Stimulated activated CD8-positive, alpha-beta memory T cell treated with anti-CD3 and anti-CD28 coated beads, Interleukin-4, amount 100 ng/mL, for 4 hours (primary cell): ENCODE measurements at places on chromosomes 2 and 18.

- DNase-seq, result no peak
Observed at GRCh38 chr18:45232061-45232460, 383.2 kb upstream of the SLC14A2 start.

- no peak for DNase-seq
Observed at GRCh38 chr2:70141212-70141901, 49.5 kb downstream of the C2orf42 start.

DNA sequence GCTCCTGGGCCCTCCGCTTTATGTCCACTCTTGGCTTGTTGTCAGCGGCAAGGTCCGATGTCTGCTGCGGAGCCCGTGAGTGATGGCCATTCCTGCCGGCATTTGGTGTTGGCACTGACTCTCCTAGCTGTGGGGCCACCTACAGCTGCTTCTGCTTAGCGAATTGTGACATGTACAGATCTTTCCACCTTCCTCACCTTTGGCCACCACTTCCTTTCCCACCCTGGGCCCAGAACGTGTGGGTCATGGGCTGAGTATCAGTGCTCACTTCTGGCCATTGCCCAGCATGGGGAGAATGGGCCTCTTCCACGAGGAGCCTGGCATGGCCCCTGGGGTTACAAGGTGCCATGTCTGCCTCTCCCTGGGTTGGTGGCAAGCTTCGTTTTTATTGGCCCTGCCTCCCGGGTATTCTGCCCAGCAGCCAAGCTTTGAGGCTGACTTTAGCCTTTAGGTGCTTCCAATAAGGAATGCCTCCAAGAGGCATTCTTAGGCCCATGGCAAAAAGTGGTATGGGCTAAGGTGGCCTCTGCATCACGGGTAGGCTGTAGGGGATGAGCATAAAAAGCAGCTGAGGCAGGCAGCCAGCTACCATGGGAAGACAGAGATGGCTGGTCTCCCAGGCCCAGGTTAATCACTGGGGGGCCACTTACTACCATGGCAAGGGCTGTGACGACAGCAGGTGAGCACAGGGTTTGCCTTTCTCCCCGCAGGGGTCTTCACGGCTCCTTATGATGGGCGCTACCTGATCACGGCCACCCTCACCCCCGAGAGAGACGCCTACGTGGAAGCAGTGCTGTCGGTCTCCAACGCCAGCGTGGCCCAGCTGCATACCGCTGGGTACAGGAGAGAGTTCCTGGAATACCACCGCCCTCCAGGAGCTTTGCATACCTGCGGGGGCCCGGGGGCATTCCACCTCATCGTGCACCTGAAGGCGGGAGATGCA is 65.8 kb downstream of the EMILIN2 start:
- DNase-seq, result no peak

GRCh38 chr2:28594000-28594331 is 98.1 kb downstream of the PLB1 start:
- DNase-seq, result no peak

DNA sequence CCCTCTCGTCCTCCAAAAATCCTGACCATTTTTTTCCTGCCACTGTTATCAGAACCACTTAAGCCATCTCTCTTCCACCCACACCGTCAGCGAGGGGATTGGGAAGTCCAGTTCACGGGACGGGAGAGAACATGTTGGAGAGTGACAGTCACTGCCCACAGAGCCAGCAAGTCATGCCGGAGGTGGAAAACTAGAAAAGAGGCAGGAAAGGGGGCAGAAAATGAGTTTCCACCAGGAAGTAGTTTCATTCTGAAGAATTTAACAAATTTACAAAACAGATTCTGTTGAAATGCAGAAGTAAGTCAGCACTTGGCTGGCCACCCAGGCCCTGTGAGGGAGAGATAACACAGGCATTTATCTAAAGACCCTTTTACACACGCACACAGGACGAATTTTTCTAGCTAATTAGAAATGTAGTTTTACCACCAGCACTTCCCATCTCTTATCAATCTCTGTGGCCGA is 431.3 kb downstream of the TSN start:
- DNase-seq, result no peak

DNA sequence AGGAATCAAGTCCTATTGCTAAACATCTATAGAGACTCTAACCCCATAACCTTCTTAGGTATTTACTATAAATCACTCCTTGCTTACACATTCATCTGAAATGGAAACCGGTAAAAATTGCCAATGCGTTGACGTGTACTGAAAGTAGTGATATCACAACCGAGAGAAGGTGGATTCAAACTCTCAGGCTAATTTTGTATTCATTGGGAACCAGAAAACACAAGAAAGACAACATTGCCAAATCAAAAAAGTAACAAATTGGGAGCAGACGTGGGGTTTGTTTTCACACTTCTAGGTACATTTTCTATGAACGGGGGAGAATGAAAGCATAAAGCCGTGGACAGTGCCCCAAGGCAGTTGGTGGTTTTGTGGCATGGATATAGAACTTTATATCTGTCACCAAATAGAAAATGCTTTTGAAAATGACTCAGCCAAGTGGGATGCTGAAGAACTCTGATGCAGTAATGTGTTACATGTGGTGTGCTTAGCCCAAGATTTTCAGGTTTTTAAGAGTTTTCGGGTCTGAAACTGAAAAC is 155.1 kb upstream of the RASGRP3 start:
- DNase-seq, result no peak

DNA sequence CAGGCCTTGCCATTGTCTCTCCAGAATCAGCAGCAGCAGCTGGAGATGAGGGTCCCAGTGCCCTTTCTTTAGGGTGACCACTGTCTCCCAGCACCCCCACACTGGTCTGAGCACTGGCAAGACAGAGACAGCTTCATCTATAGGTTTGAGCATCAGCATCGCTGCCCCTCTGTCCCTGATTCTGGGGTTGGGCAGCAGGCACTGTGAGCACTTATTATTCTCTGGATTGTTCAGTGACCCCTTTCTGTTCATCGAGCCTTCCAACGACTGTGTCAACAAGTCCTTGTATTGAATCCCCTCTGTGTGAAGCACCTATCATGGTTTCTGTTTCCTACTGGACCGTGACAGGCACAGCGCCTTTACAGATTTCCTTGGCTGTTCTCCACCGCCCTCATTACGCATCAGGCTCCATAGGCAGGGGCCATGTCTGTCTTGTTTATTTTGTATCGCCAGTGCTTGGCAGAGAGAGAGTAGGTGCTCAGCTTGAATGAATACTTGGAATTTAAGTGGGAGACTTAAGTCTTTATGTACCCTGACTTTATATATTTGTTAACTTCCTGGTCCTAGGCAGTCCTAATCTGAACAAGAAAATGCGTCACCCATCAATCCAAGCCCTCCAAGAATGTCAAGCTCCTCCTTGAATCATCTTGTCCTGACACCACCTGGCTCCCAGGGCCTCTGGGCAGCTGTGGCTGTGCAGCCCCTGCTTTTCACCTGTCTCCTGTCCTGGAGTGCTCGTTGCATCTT is 11.4 kb downstream of the MALL start:
- DNase-seq, result no peak

- no peak for DNase-seq
Observed at GRCh38 chr18:35578481-35578880, 3.1 kb upstream of the GALNT1 start.

GRCh38 chr18:75527848-75528685 is 100.6 kb upstream of the SMIM21 start:
- DNase-seq, result no peak

DNA sequence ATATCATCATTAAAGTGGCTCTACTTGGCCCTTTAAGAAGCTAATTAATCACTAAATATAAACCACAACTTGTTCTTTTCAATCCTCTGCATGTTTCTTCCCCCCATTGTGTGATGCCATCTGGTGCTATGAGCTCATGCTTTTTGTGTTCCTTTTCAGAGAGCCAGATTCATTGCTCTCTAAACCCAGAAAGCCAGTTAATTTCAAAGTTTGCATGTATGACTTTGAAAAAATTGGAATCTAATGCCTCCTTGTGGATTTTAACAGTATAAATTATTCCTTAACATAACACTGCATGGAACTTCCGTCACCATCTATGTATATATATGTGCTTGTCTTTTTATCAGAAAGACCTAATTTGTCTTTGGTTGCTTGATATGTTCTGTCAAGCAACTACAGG is 31.1 kb downstream of the TMEM178A start:
- no peak for DNase-seq

- DNase-seq, result no peak
Observed at GRCh38 chr2:24429197-24430074, 61.6 kb upstream of the NCOA1 start.

GRCh38 chr2:218482651-218483050 is 63.7 kb downstream of the VIL1 start:
- no peak for DNase-seq

DNA sequence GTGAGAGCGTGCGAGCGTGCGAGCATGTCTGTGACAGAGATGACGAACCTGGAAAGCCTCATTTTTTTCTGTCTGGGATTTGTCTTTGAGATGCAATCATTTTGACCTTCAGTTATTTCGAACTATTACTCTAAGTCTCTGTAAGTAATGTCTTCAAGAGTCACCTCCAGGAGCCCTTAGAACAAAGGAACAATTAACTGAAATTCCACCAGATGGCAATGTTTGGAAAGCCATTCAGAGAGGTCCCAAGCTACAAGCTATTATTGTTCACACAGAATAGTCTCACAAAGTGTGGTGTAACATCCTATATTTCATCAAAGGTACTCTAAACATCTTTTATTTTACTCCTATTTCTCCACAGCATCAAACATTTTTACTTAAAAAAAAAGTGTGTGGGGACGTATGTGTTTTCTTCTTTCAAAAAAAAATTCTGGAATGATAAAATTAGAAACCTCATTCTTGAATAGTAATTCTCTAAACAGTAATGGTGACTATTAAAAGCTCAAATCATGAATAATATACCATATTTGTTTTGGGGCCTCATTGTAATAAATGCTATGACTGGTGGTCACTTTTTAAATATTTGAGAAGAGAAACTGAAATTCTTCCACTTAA is 35.1 kb upstream of the MAPRE2 start:
- no peak for DNase-seq

DNA sequence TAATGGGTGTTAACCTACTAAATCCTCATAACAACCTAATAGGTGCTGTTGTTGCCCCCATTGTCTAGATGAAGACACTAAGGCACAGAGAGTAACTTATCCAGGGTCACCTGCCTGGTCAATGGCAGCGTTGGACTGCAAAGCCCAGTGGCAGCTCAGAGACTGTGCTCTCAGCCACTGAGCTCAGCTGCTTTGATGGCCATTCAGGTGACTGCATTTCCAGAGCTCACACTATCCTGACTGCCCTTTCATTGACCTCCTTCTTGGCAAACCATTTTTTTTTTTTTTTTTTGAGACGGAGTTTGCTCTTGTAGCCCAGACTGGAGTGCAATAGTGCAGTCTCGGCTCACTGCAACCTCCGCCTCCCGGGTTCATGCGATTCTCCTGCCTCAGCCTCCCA is 115.2 kb downstream of the MAPK4 start:
- DNase-seq, result no peak

DNA sequence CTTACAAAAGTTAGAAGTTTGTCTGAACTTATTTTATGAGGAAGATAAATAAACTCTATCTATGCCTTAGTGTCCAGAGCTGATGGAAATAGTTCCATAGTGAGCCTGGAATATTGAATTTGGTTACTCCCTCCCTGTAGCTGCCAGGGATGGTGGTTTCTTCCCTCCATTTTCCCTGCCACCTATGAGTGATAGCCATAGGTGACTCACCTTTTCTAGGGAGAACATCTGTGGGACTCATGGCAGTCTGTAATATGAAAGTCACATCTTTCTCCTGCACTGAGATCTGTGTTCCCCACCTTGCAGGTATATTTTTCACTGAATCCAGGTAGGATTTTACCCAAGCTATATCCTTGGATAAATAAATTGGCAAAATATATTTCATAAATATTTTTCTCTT is 148.8 kb downstream of the TPGS2 start:
- DNase-seq, result no peak

DNA sequence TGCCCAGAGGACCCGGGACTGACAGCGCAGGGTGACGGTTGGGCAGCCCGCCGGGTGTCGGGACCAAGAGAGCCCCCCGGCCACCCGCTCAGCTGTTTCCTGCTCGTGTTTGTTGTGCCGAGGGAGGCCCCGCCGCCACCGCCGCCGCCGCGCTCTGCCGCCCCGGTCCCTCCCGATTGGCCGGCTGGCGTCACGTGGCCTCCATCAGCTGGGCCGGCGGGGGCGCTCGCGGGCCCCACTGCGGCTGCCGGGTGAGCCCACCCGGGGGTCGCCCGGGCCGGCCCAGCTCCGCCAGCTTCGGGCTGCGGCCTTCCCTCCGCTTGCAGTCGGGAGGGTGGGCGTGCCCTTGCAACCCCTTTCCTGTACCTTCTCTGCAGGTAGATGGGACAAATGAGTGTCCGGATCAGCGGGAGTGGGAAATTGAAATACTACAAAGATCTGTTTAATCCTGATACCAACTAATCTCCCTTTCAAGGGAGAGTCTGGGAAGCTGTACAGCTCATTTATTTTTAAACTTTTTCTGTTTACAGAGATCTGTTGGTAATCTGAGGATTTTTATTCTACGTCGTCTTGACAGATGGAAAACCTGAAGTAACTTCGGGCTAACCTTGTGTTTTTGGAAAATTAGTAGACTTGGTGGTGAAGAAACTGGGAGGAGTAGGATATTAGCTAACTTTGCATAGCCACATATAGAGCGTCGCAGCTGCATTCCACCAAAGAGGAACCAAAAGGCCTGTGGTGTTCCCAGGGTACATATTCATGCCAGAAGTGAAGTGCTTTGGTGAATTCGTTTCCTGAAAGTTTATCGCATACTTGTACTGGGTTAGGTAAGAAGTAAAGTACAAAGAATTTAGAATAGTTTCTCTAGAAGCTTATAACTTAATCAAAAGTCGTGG is 1.2 kb downstream of the YPEL5 start:
- DNase-seq, result peak; percentile 50

DNA sequence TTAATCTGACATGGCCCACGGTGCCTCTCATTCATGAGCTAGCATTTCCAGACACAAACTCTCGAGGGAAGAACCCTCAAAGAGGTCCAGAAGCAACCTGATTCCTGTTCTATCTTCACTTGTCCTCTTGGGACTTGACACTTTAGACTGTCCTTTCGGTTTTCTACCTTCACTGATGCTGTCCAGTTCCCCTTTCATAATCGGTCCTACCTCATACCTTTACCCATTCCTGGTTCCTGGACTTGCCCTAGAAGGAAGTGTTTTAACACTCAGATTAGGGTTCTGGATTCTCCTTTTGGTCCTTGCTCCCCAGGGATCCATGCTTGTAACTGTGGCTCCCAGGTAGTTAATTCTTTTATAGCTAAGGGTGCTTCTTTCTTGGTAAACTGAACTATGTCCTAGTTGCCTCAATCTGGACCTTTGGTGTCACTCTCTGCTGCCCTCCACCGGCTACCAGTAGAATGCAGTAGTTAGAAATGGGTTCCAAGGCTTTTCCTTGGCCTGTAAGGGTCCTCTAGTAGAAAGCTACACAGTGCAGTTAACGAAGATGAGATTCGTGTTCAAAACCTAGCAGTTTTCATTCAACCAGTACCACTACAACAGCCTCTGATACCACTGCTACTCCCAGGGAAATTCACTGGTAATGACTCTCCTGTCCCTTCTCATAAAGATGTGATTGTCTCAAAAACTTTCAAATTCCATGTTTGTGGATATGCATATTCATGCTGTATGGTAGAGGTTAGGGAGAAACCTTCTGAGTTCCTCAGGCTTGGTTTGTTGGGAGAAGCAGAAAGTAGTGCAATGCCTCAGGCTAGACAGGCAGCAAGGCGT is 178.1 kb upstream of the CYP26B1 start:
- no peak for DNase-seq
